Activated CD8-positive, alpha-beta T cell treated with anti-CD3 and anti-CD28 coated beads, Interleukin-2, amount 10 ng/mL, durations not matched to agents 7 days and 5 days (primary cell): ENCODE measurements at places on chromosomes 2 and 18.
A peak's percentile ranks its signal among the peaks of the same experiment; 100 is the strongest.

DNA sequence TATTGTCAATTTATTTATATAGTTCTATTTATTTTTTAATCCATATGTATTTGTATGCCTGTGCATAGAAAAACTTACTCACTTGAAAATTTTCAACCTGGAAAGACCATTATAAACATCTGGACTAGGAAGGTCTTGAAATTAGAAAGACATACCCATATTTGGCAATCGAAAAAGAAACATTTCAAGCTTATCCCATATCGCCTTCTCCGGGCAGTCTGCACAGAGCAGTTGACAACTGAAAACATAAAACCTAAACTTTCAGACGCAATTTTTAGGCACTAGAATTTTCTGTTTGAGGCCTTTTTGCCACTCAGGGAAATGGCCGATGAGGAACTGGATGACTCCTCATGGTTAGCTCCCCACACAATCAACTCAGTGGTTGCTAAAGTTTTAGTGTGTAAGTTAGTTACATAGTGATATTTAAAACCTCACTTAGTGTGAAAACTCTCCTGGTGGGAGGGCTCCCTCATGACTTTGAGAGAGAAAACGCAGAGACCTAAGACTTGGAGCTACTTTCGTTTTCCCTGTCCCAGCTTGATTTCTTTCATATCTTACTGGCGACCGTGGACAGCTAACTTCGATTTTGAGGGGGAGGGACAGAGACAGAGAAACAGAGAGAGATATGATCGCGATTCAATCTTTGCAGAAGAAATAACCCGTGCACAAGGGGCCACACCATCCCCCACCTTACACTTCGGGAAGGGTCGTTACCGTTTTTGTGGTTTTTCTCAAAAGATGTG, 3.2 kb upstream of the HOXD12 start:
- DNase-seq = no peak

DNA sequence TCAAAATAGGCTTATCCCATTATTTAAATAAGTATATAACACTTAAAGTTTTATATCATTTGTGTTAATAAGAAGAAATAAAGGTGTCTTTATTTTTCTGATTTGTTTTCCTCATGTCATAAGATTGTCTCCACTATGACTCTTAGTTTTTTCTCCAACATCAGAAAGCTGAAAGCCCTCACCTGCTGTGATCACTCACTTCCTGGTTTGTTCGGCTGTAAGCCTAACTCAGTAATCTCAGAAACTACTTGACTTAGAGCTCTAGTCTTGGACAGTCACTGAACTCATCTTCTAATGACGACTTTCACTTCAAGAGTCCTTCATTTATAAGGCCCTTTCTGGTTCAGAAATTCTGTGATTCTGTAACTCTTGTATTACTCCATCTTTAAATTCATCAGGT, 311.0 kb downstream of the ZEB2 start:
- DNase-seq = no peak

- no peak for DNase-seq
Observed at GRCh38 chr2:20604951-20605381, 45.9 kb downstream of the HS1BP3 start.

- DNase-seq = no peak
Observed at GRCh38 chr2:122982936-122983335, 1042.2 kb upstream of the CNTNAP5 start.

DNA sequence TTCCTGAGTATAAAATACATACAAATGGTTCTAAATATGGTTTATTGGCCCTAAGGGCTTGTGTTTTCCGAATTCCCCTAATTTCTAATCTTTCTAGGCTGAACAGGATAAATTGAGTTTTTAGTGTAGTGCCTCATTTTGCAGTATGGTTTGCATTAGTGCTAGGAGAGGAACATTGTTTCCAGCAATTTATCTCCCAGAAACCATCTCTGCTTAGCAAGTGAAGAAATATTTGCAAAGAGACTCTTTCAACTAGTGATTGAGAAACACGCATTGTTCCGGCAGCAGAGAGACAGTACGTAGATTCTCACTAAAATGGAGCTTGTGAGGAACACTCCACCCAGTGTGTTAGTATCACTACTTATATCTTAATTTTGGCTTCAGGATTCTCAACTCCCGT, 177.8 kb upstream of the EPAS1 start:
- no peak for DNase-seq

- DNase-seq = no peak
Observed at GRCh38 chr2:33704406-33704855, 105.3 kb upstream of the FAM98A start.

GRCh38 chr18:8049147-8049546, 482.0 kb downstream of the PTPRM start:
- no peak for DNase-seq

- DNase-seq = no peak
Observed at GRCh38 chr2:120943403-120944034, 207.9 kb downstream of the GLI2 start.

GRCh38 chr2:223725494-223725893, 111.9 kb downstream of the AP1S3 start:
- DNase-seq = no peak

GRCh38 chr2:111162718-111163331, 42.1 kb downstream of the BCL2L11 start:
- DNase-seq = no peak

DNA sequence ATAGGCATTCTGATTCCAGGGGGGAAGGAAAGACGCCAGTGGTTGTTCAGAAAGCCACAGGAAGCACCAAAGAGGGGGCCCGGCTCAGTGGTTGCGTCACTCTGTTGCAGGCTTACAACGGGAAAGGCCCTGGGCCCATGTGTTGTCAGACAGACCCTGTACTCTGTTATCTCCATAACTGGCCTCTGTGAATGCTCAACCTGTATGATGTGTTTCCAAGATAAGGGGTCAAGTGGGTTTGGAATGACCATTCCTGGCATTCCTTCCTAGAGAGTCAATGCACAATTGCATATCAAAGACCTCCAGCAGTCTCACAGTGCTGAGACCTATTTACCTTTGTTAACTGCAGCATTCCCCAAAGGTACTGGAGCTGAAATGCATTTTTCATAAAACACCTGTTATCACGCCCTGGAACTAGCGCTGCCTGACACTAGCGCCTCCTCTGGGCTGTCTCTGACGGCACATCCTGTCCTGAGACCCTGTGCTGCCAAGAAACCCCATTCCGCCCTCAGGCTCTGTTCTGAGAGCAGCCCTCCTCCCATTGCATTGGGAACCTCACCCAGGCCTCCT, 13.2 kb upstream of the LRRFIP1 start:
- DNase-seq = no peak

DNA sequence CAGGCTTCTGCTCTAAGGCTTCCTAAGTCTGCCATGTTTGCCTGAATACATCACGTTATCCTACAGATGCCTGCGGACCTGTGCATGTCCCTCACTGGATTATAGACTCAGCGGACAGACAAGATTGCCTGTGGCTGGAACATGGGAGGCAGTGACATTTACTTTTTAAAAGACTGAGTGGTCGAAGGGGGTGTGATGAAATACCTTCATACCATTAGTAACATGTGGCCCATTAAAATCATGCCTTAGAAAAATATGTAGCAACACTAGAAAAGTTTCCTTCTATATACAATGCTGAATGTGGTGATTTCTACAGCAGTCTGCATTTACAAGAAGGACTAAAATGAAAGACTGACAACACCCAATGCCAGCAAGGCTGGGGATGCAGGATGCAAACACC, 154.4 kb downstream of the ASB1 start:
- no peak for DNase-seq

DNA sequence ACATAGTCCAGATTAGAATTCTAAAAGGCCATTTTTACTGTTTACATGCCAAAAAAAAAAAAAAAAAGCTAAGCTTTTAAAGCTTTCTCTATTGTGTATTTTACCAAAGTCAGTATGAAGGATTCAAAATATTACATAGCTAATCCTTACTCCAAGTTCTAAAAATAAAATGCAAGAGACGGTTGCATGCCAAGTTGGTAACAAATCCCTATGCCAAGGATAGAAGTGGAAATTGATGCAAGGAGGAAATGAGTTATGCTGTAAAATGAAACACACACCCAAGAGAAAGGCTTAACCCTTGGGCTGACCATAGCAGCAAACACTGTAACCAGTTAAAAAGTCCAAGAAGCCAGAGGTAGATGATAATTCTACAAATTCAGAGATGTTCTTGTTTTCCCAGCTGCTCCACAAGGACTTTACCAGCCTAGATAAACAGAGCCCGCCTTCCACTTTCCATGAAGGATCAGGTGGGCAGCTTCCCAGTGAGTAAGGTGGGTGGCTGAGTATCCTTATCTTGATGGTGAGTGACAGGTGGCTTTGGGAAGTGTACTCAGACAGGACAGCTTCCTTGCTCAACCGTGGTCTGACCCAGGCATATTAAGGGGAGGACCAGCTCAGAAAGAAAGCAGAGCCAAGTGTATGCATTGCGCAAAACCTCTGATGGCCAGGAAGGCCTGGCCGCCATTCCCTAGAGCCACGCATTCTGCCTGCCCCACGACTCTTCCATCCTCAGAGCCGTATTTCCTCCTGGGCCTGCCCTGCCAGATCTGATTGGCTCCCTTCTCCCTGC, 34.4 kb downstream of the ATP8B1 start:
- no peak for DNase-seq

DNA sequence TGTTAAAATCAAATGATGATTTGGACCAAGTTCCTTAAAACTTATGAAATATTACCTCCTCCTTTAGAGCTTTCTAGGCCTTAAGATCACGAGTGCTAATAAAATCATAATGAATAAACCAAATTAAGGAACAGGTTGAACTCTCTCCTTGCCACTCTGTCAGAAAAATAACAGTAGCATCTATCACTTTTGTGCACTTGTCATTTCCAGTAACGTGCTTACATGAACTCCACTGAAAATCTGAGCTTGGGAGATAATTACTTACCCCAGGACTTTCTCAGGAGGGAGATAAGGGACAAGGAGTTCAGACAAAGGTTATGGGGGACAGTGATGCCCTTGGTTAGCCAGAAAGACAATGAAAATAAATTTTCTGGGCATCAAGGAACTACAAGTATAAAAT, 36.0 kb downstream of the EPB41L3 start:
- no peak for DNase-seq

GRCh38 chr2:108605947-108606346, 71.7 kb downstream of the LIMS1 start:
- no peak for DNase-seq

GRCh38 chr2:168210895-168211570, 36.4 kb downstream of the STK39 start:
- no peak for DNase-seq

GRCh38 chr2:242052421-242052820, 182.9 kb downstream of the RTP5 start:
- DNase-seq = no peak

DNA sequence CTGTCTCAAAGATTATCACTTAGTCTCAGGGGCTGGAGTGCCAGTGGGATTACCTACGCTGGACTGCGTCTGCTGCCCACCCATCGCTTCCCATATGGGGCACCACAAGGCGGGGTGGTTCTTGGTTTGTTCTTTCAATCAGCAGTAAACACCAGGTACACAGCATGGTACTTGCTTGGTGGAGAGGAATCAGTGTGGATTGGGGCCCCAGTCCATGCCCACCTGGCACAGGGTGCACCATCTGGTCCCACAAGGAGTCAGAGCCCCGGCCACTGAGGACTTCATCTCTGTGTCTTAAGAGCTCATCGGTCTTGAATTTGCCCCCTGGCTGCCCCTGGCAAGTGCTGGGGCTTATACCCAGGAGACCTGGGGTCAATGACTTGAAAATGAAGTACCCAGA, 96.2 kb downstream of the GLI2 start:
- DNase-seq = no peak

GRCh38 chr2:240301256-240301795, 134.1 kb upstream of the GPC1 start:
- peak; percentile 8 for DNase-seq
